Right atrium auricular region (tissue), 2 donors: ENCODE measurements at places on chromosomes 7 and 10. TPM values are rescaled to one million over a fixed set of nuclear protein-coding genes. Genes with fewer than 3 reads are reported as not detected.

DNA sequence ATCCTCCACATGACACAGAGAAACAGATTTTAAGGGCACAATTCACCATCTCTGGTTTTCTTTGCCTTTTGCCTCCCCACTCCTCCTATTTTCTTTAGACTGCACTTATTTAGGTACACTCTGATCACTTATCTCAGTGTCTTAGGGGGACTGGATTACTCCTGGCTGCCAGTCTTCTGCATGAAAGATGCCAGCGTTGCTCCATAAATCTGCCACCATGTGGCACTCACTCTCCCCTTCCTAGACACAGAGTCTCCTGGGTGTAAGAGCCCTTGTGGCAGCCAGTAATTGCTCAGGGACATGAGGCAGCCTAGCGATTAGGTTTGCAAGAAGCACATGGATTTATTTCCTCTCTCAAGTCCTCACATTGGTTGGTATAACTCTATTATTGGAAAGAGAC lies 34.5 kb upstream of the RBM20 start:
- peak overlapping the region; percentile 74 for H3K27ac ChIP-seq
- no peak overlapping the region for H3K4me3 ChIP-seq
- no peaks in the 10 kb centered on the region for H3K4me1 ChIP-seq
- H3K36me3 ChIP-seq, result peaks cover 6% of the 10 kb centered on the region

DNA sequence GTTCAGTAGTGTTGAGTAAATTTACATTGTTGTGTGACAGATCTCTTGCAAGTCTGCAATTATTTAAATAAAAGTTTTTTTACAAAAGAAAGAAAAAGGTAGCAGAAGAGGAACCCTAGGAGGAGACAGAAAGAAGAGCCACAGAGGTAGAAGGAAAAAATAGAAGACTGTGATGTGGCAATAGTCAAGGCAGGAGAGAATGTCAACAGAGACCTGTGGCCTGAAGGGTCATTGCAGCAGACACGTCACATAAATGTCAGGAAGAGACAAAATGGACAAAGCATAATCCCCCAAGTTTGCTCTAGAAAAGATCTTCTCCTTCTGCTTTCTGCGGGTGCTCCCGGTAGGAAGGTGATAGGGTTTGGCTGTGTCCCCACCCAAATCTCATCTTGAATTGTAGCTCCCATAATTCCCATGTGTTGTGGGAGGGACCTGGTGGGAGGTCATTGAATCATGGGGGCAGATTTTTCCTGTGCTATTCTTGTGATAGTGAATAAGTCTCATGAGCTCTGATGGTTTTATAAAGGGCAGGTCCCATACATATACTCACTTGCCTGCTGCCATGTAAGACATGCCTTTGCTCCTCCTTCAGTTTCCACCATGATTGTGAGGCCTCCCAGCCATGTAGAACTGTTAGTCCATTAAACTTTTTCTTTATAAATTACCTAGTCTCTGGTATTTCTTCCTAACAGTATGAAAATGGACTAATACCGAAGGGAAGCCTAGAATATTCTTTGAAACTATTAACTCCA lies 41.1 kb upstream of the KDM7A start:
- no peaks in the 10 kb centered on the region for H3K27me3 ChIP-seq
- no peak for DNase-seq
- H3K4me3 ChIP-seq, result no peak overlapping the region
- H3K4me1 ChIP-seq, result no peaks in the 10 kb centered on the region
- no peaks in the 10 kb centered on the region for H3K36me3 ChIP-seq

SLC39A12 gene
- not detected for total RNA-seq

DNA sequence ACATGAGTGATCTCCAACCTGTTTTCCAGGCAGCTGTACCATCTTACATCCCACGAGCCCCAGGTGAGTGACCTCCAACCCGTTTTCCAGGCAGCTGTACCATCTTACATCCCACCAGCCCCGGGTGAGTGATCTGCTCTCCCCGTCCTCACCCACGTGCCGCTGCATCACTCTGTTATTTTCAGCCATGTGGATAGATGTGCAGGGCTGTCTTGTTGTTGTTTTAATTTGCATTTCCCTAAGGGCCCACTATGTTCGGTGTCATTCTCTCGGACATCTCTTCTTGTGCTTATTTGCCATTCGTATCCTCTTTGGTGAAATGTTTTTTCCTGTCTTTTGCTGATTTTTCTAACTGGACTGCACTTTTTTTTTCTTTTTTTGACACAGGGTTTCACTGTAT lies 17.9 kb upstream of the LARP4B start:
- no peak overlapping the region for H3K4me3 ChIP-seq
- H3K36me3 ChIP-seq, result no peaks in the 10 kb centered on the region
- no peaks in the 10 kb centered on the region for H3K27me3 ChIP-seq
- no peak for DNase-seq
- H3K4me1 ChIP-seq, result no peaks in the 10 kb centered on the region

- no peak for DNase-seq
- no peaks in the 10 kb centered on the region for H3K27me3 ChIP-seq
- no peak overlapping the region for H3K4me3 ChIP-seq
- H3K4me1 ChIP-seq, result peaks cover 15% of the 10 kb centered on the region
- peaks cover 11% of the 10 kb centered on the region for H3K36me3 ChIP-seq
- H3K27ac ChIP-seq, result peak overlapping the region; percentile 5
Observed at GRCh38 chr7:140334341-140335057, 63.8 kb downstream of the SLC37A3 start.

GRCh38 chr7:1236831-1237701 lies 4.4 kb downstream of the UNCX start:
- no peak overlapping the region for H3K27ac ChIP-seq
- peaks cover 28% of the 10 kb centered on the region for H3K4me1 ChIP-seq
- peaks cover 85% of the 10 kb centered on the region for H3K27me3 ChIP-seq
- H3K4me3 ChIP-seq, result no peak overlapping the region
- no peaks in the 10 kb centered on the region for H3K36me3 ChIP-seq

DNA sequence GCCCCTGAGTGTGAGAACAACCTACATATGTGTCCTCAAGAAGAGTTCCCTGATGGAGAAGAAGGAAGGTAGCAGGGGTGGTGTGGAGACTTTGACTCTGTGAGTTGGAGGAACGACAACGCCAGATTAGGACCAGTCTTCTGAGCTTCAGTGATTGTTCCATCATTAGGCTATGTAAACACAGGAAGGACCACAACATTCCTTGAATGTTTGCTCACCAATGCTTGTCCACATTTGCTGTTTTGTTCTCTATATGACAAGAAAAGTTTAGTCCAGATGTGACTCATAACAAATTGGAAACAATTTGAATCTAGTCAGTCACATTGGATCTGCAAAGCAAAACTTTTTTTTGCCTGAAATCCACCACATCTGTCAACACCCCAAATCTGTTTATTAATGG lies 62.7 kb downstream of the ENTPD1 start:
- no peak for DNase-seq
- no peaks in the 10 kb centered on the region for H3K4me1 ChIP-seq
- H3K36me3 ChIP-seq, result no peaks in the 10 kb centered on the region

TECTB gene
- total RNA-seq, result not detected

DNA sequence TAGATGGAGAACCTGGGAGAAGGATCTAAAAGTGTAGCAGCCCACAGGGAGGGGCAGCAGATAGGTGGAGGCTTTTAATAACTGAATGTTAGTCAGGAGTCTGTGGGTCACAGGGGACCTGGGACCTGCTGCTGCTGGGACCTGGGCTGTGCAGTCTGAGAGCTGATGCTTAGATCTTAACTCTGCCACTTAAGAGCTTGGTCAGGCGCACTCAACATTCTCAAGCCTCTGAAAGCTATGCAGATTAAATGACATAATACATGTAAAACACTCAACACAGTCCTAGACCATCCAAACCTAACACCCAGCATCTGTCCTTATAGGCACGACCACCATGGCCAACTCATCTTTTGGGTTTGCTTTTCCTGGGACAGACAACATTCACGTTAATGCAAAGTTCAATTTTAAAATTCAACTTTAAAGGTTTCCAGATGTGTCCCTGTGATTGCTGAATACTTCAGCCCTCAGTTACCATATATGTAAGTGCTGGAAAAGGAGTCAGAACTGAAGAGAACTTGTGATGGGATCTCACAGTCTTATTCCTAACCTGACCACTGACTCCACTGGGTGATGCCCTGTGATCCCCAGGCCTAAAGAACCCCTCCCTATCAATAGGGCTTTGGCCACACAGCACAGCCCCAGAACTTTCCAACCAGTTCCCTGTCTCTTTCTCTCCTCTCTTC lies 321.0 kb downstream of the PLXNA4 start:
- H3K27ac ChIP-seq, result peak overlapping the region; percentile 1
- no peak for DNase-seq
- no peak overlapping the region for H3K4me3 ChIP-seq
- no peaks in the 10 kb centered on the region for H3K36me3 ChIP-seq
- H3K27me3 ChIP-seq, result no peaks in the 10 kb centered on the region
- peaks cover 44% of the 10 kb centered on the region for H3K4me1 ChIP-seq

DNA sequence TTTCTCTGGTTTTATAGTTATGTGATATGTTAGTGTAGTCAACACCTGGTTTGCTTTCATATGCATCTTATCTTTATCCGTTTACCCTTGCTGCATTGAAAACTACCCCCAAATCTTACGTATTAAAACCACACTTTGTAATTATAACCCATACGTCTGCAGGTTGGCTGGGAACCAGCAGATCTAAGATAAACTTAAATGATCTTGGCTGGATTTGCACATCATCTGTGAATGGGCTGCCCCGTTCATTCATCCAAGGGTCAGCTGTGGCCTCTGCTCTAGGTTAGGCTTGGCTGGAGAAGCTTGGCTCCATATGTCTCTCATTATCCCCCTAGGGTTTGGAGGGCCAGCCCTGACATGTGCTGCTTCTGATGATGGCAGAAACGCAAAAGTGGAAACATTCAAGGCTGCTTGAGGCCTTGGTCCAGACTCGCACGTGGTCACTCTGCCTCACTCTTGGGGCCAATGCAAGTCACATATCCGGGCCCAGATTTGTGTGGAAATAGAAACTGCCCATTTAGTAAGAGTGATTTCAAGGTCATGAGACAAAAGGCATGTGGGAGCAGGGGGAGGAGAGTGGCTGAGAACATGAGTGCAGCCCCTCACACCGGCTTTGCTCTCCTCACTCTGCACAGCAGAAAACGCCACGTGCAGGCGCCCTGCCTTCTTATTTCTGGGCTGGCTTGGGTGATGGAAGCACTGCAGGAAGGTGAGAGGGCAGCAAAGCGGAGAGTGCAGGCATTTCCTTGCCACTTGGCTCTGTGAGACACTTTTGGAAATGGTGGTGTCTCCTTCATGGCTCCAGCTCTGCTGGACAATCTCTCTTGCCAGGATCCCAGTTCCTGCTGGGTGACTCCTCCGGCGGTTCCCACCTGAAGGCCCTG lies 553.8 kb downstream of the GLRX3 start:
- H3K27ac ChIP-seq, result no peak overlapping the region
- H3K27me3 ChIP-seq, result no peaks in the 10 kb centered on the region
- DNase-seq, result no peak
- H3K4me1 ChIP-seq, result no peaks in the 10 kb centered on the region

PNLIPRP3 gene
- total RNA-seq, result not detected

- peaks cover 29% of the 10 kb centered on the region for H3K4me1 ChIP-seq
- H3K36me3 ChIP-seq, result no peaks in the 10 kb centered on the region
- DNase-seq, result no peak
- no peaks in the 10 kb centered on the region for H3K27me3 ChIP-seq
- H3K27ac ChIP-seq, result peak overlapping the region; percentile 42
Observed at GRCh38 chr7:82286096-82286797, 157.3 kb downstream of the CACNA2D1 start.

- no peak for DNase-seq
- no peaks in the 10 kb centered on the region for H3K4me1 ChIP-seq
- no peak overlapping the region for H3K27ac ChIP-seq
- H3K4me3 ChIP-seq, result no peak overlapping the region
Observed at GRCh38 chr10:61390851-61391250, 62.3 kb downstream of the TMEM26 start.

DNA sequence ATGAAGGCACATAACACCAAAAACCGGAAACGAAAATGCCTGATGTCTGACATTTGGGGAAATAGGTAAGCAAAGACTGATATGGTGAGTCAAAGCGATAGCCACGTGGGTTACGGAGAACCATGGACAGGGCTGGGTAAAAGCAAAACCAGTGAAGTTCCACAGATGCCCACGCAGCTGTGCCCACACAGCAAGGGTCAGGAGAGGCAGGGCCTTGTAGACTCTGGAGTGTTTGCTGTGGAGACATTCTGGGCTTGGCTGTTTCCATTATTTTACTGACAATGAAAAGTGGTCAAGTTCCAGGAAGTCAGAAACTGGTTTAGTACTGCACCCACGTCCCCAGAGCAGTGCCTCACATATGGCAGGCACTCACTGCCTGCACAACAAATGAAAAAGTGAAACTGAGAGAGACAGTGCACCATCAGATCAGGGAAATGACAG lies 148.7 kb downstream of the ZMYND11 start:
- H3K27me3 ChIP-seq, result no peaks in the 10 kb centered on the region
- no peak overlapping the region for H3K27ac ChIP-seq
- H3K4me1 ChIP-seq, result no peaks in the 10 kb centered on the region

DNA sequence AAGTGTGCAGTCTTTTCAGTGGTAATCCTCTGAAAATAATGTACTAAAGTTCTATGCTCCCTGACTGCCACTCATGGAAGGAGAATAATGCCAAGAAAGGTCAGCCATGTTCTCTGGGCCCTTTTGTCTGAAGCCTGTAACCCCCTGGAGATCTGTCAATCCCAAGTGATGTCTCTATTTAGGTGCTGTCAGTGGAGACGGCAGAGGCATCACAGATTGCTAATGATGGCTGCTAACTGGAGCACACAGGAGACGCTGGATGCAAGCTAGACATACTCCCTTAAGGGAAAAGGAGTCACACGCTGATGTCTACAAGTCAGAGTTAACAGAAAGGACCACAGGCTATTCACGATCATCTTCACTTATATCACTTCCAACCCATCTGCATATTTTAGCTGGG lies 118.8 kb downstream of the RSU1 start:
- no peaks in the 10 kb centered on the region for H3K27me3 ChIP-seq
- no peak for DNase-seq
- H3K4me1 ChIP-seq, result no peaks in the 10 kb centered on the region
- no peak overlapping the region for H3K27ac ChIP-seq
- no peaks in the 10 kb centered on the region for H3K36me3 ChIP-seq
- no peak overlapping the region for H3K4me3 ChIP-seq

TDRD1 gene
- 0.12 TPM for total RNA-seq

- no peaks in the 10 kb centered on the region for H3K27me3 ChIP-seq
- H3K36me3 ChIP-seq, result no peaks in the 10 kb centered on the region
- H3K27ac ChIP-seq, result no peak overlapping the region
- no peak for DNase-seq
Observed at GRCh38 chr7:11281953-11282352, 308.3 kb downstream of the PHF14 start.

DNA sequence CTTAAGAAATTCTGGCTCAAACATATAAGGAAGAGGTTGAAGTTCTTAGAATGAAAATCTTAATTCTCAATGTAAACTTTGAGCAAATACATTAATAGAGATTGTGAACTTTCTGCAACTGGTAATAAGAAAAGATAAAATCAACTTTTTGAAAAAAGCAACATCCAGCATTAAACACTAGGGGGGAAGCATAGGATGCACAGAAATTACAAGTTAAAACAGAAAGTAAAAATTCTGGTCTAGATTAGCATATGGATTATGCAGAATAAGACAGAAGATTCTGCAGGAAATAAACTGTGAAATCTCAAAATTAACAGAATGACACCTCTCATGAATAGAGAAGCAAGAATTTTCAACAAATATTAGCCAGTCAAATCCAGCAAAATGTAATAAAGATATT lies 38.0 kb upstream of the CAV2 start:
- H3K4me3 ChIP-seq, result no peak overlapping the region
- peaks cover 6% of the 10 kb centered on the region for H3K4me1 ChIP-seq
- DNase-seq, result no peak
- no peaks in the 10 kb centered on the region for H3K36me3 ChIP-seq
- H3K27ac ChIP-seq, result no peak overlapping the region
- no peaks in the 10 kb centered on the region for H3K27me3 ChIP-seq
